NCI-H1105 (cell line): ENCODE measurements at places on chromosomes 11 and 22.

GRCh38 chr11:134501406-134502152 lies 89.5 kb upstream of the B3GAT1 start:
- DNase-seq, result no peak

- no peak for DNase-seq
Measured at GRCh38 chr22:29043906-29044575, 17.6 kb downstream of the C22orf31 start.

GRCh38 chr11:33515347-33515746 lies 185.3 kb downstream of the C11orf91 start:
- no peak for DNase-seq

- DNase-seq, result no peak
Measured at GRCh38 chr11:13885083-13885482, 77.4 kb upstream of the SPON1 start.

GRCh38 chr11:73565804-73566203 lies 32.1 kb downstream of the FAM168A start:
- DNase-seq, result peak; percentile 57

- no peak for DNase-seq
Measured at GRCh38 chr11:125346179-125346530, 149.9 kb downstream of the FEZ1 start.

GRCh38 chr11:44788536-44789261 lies 61.9 kb downstream of the TSPAN18 start:
- no peak for DNase-seq

GRCh38 chr22:39724390-39724789 lies 153.8 kb downstream of the CACNA1I start:
- DNase-seq, result no peak

GRCh38 chr11:67397536-67397935 lies 4.1 kb downstream of the PPP1CA start:
- no peak for DNase-seq

DNA sequence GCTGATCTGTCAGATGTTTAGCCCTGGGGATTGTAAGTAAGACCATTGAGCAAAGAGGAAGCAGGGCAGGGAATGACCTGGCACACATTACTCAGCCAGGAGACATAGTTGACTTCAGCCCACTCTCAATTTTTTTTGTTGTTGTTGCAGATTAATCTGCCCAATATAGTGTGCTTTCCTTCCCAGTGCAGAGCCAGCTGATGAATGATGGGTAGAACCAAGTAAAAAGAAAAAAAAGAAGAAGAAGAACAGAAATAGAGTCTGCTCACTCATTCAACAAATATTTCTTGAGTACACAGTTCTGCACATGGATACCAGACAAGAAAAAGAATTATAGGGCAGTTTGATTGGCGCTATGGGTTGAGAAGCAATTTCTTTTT lies 292.7 kb downstream of the ETS1 start:
- no peak for DNase-seq

GRCh38 chr22:44661070-44661469 lies 40.9 kb upstream of the PRR5 start:
- no peak for DNase-seq

- no peak for DNase-seq
Measured at GRCh38 chr11:48004456-48004855, 24.1 kb downstream of the PTPRJ start.

DNA sequence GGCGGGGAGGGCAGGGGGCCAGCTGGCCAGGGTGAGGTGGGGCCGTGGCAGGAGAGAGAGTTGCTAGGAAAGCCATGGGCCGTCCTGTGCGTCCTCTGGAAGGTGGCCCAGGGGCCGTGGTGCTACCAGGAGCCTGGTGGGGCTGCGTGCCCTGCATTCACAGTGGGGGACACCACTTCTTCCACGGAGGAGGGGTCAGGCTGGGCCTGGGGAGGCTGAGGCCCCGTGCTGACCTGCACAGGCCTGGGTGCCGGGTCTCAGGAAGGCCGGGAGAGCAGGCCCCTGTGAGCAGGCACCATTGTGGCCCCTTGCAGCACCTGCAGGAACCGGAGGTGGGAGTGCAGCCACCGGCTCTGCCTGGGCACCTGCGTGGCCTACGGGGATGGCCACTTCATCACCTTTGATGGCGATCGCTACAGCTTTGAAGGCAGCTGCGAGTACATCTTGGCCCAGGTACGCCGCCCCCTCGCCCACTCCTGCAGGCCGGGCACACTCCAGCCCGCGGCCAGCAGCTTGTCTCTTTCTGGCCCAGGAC lies 12.0 kb downstream of the MUC5B start:
- DNase-seq, result no peak

- no peak for DNase-seq
Measured at GRCh38 chr11:34595391-34595790, 25.5 kb upstream of the EHF start.

- no peak for DNase-seq
Measured at GRCh38 chr22:40919446-40919845, 31.7 kb upstream of the RBX1 start.

GRCh38 chr22:19137384-19138216 lies 6.5 kb downstream of the TSSK2 start:
- no peak for DNase-seq

- DNase-seq, result no peak
Measured at GRCh38 chr11:101668236-101668635, 84.4 kb upstream of the TRPC6 start.

GRCh38 chr11:111938687-111939160 lies 1.6 kb downstream of the DIXDC1 start:
- no peak for DNase-seq

- no peak for DNase-seq
Measured at GRCh38 chr11:64176751-64177150, 9.2 kb upstream of the STIP1 start.

DNA sequence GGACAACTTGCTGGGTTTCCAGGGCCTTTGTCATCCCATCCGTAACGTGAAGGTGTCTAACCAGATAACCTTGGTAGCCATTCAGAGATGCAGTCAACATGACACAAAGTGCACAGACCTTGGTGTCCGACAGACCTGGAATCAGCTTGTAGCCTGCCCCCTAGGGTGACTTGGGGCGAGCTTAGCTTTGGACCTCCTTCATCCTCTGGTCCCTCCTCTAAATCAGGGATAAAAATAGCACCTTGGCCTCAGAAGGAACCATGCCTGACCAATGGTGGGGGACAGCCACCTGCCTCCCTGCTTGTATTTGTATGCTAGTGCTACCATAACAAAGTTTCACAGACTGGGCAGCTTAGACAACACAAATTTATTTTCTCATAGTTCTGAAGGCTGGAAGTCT lies 3.7 kb downstream of the SNRPD3 start:
- DNase-seq, result no peak
